ENCODE measurements at places on chromosomes 16 and 17.

DNA sequence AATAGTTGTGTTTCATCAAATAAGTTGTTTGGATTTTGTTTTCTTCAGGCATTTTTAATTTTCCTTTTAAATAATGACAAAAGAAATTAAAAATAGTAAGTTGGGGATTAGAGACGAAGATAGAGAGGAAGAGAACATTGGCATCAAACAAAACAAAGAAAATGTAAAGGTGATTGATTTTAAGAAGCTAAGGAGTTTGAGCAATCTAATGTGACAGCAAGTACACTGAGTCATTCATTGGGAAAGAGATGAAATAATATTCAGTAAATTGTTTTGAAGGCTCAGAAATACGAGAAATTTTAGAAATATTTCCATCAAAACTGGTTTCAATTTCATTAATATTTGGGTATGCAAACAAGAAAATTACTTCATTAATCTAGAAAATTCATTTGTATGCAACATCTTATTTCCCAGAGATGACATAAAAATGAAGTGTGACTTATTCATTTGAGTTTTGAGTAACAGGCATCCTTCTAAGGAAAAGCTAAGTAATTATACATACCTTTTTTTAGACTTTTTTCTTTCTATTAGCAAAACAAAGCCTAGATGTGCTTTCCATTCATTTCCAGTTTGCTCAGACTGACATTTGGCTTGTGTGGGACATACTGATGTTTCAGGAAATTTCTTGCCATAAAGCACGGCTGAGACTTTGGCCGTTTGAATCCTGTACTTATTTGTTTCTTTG, 66.7 kb downstream of the COX10 start:
- no peak for DNase-seq

GRCh38 chr17:70168977-70169708, at the start of gene KCNJ2:
Gene KCNJ2, plus strand, starts transcription at chr17:70169532. Its CDS starts 5,508 bp downstream, at chr17:70175040.
- peak; percentile 46 for DNase-seq

DNA sequence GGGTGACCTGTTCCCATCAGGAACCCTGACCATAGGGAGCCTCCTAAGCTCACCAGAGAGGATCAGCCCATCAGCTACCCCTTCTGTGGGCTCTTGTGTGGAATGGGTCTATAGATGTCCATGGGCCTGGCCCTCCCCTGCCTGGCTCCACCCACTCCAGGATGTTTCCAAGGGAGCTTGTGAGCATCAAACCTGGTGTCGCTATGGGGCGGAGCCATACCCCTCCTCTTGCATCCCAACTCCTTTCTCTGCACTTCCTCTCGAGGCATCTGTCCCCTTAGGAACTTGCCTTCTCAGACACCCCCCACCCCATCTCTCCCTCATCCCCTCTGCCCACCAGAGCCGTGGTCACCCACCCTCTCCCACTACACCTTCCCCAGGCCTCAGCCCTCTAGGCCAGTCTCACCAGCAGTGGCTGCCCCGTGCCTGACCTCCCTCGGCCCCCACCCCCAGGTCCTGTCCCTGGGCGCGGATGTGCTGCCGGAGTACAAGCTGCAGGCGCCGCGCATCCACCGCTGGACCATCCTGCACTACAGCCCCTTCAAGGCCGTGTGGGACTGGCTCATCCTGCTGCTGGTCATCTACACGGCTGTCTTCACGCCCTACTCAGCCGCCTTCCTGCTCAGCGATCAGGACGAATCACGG, 10.4 kb downstream of the KCNH6 start:
- DNase-seq = no peak

DNA sequence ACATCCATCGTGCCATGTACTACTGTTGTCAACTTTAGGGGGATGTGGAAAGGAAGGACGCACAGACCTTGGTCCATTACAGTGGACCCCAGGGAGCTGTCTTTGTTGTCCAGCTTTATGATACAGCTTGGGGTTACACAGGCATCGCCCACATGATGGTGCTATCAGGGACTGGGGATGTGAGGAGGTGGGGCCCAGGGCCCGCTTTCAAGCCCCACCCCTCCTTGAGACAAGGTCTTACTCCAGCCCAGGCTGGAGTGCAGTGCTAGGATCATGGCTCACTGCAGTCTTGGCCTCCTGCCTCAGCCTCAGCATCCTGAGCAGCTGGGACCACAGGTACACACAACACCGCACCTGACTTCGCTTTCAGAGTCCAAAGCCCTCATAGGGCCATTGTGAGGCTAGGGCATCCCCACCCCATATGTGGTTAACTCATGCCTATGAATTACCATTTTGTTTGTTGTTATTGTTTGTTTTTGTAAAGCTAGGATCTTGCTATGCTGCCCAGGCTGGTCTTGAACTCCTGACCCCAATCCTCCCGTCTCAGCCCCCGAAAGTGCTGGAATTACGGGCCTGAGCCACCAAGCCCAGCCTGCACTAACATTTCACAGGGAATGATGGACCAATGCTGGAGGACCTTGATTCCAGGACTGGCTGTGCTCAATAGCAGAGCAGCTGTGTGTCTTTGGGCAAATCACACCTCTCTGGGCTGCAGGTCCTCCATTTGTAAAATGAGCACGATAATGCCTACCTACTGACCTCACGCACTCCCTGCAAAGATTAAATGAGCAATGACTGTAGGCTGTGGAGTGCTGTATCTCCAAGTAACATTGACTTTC, 17.2 kb downstream of the ST3GAL2 start:
- no peak for DNase-seq

DNA sequence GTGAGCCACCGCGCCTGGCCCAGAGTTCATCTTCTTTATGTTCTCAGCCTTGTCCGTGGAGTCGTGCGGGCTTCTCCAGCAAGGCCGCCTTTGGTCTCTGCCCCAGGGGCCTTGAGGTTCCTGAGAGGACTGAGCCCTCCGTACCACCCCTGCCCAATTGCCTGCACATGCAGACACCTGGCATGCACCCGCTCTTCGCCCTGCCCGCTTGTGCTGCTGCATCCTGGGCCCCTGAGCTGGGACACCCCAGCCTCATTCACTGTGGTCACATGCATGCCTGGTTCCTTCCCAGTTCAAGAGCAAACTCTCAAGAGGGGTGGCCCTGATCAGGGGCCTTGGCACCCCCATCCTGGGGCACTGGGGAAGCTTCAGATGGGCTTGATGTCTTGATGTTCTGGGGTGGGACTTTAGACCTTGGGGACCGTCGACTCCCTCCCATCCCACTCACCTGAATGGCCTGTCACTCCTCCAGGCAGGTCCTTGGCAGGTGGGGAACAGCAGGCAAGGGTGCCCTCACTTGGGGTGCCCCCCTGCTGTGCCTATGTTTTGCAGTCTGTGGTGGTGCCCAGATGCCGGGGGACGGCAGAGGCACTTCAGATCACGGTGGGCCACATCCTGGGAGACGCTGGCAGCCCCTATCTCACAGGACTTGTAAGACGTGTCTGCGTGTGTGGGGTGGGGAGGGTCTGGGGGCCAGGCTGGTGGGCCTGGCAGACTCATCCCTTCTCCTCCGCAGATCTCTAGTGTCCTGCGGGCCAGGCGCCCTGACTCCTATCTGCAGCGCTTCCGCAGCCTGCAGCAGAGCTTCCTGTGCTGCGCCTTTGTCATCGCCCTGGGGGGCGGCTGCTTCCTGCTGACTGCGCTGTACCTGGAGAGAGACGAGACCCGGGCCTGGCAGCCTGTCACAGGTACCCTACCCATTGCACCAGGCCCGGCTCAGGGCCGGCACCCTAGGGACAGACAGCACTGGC, 12.7 kb upstream of the SPNS2 start:
- peak; percentile 34 for DNase-seq

GRCh38 chr17:9140550-9141424, 119.5 kb downstream of the NTN1 start:
- no peak for DNase-seq

- DNase-seq = no peak
Measured at GRCh38 chr16:88727871-88728270, 21.6 kb downstream of the CTU2 start.

All from stimulated activated CD4-positive, alpha-beta T cell treated with anti-CD3 and anti-CD28 coated beads, Interleukin-1b, Interleukin-23, amount 100 ng/mL, for 4 hours (primary cell).